ENCODE measurements at places on chromosomes 4 and X.
A peak's percentile ranks its signal among the peaks of the same experiment; 100 is the strongest.

DNA sequence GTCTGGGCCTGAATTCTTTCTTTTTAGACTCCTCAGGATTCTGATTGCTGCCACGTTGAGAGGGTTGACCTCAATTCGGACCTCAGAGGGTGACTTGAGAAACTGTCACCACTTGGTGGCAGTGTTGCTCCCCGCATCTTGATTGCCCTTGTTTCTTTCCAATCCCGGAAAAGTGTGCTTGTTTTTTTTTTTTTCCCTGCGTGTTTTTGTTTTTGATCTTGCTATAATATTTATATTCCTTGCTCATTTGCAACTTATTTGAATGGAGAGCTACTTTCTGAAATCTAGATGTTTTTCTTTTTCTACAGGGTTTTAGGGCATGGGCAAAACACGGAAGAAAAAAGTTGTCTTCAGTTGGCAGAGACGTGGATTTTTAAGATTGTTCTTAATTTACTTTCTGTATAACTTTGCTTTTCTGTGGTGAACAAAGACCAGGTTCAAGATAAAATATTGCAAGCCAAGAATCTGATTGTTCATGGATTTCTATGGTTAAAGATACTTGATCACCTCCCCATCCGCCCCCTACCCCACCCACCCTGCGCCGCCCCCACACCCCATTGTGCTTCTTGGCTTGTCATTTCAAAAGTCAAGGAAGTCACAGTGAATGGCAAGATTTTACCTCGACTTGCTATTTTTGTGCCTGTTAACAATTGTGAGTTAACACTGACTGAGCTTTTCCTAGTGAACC is 102.0 kb downstream of the PTTG2 start:
- DNase-seq, result peak; percentile 46

DNA sequence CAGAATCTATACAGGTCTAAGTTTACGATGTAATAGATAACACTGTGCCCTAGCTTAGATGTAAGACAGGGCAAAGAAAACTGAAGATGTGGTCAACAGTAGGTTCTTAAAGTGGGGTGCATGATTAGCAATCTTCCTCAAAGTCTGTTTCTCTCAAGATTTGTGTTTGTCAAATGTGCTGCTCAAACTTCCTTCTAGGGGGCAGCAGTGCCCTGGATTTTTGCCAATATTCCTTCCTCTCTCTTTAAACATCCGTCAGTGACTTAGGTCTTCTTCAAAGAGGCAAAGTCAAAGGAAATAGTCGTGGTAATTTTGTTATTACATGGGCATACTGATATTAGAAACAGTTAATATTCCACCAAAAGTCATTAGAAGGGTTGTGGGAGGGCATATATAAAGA is 4.2 kb upstream of the PDHA2 start:
- no peak for DNase-seq

DNA sequence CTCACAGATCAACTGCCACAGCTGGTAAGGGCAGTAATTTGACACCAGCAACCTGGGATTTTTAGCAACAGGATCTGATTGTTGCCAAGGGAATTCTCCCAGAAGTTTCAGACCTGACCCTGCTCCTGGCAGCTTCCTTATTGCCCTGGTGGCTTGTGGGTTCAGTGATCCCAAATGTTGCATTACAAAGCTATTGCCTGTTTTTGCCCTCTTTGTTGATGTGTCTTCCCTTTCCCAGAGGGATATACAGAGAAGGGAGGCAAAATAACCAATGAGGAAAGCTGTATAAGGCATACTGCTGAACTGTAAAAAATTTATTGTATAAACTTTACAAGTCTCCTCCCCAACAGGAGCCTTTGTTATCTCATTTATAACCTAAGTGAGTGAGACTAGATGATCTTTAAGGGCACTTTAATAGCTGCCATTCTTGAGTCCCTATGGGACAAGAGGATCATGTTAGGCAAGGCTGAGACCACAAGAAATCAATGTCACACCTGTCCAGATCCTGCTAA is 22.2 kb downstream of the VSIG4 start:
- no peak for DNase-seq

- DNase-seq, result no peak
Observed at GRCh38 chrX:30533835-30534234, 43.7 kb downstream of the TASL start.

DNA sequence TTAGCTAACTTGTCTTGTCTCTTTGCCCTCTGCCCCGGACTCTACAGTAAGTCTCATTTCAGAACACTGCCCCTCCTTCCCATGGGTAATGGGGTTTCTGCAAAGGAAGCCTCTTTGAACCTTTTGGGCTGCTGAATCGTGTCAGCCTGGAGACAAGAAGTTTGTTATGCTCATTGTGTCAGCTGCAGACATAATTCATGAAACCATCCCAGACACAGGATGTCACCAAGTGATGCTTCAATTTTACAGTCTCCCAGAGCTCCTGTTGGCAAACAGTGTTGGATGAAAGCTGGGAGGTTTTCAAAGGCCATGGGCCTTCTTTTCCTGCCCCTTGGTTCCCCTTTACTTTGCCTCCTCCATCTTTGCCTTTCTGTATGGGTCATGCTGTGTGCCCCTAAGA is 223.1 kb upstream of the TAPT1 start:
- no peak for DNase-seq

DNA sequence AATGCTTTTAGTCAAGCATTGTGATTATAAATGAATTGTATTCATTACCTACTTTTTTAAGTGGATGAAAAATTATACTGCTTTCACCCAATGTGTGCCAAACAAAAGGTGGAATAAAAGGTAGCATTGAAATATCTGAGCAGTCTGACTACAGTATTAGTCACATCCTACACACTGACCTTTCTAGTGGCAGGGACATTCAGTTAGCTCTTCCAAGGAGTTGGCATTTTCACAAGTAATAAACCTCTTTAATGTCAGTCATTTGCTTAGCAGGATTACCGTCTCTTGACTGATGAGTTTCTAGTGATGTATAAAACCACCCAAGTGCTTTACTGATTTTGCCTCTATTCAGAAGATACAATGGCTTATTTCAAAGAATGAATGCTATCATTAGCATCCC is 687.9 kb downstream of the ARAP2 start:
- DNase-seq, result no peak

- peak; percentile 7 for DNase-seq
Observed at GRCh38 chrX:66638591-66639500, at the start of gene EDA2R. Gene EDA2R, minus strand, starts transcription at chrX:66639078. Its CDS starts 23,058 bp downstream, at chrX:66616020.

DNA sequence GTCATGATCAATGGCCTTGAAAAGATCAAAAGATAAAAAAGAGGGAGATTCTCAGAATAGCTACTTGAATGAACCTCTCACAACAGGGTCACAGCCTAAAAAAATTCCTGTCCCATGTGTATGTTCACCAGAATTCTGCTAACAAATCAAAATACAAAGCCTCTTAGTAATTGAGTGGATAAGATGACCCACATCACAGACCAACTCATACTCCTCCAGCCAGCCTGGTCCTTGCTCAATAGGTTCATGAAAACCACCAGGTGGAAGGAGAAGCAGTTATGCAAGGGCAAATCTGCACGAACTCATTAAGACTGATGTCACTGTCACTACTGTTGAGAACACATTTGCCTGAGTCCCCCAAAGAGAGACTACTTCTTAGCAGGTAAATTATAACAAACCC is 21.5 kb downstream of the WDFY3 start:
- DNase-seq, result no peak

- DNase-seq, result no peak
Observed at GRCh38 chr4:145839151-145839550, 99.5 kb downstream of the ZNF827 start.

- no peak for DNase-seq
Observed at GRCh38 chrX:108264376-108264775, 172.8 kb downstream of the ATG4A start.

DNA sequence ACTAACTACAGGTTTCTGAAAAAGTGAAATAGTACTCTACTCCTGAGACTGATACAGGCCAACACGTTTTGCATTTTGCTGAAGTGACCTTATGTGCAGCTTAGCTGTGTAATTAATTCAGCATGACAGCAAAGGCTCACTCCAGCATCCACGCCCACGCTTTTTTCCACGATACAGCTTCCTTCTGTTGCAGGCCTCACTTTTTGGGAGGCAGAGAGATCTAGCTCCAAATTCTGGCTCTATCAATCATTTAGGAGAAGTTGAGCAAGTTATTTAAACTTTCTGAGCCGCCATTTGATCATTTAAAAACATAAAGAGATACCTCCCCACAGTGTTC is 160.3 kb downstream of the AFAP1 start:
- no peak for DNase-seq

GRCh38 chr4:78414116-78414515 is 137.5 kb upstream of the ANXA3 start:
- DNase-seq, result no peak

DNA sequence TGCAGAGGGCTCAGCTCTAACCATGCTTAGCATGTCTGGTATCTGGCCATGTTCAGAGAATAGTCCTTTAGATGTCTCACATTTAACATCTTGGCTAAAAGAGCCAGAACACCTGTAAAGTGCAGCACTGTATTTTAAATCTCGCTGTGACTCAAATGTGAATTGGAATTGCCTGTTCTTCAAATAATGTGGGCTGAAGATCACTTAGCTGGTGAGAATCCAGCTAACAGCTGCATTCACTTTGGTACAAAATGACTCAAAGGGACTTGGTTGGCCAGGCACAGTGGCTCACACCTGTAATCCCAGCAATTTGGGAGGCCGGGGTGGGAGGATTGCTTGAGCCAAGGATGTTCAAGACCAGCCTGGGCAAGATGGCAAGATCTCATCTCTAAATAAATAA is 63.5 kb upstream of the PLAC8 start:
- no peak for DNase-seq

DNA sequence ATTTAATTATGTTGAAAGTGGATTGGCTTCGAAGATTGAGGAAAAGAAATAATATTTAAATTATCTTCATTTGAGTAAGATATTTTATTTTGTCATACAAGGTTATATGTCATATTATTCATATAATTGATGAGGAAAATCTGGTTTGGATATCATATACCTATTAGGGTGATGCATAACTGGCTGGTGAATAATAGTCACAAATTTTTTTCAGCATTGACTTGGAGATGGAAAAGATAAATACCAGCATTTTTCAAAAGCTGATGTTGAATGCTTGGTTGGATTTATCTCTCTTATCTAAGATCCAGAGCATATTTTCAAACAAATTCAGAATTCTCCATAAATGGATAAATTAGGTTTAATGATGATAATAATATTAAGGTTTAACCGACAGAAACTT is 93.5 kb upstream of the SLIT2 start:
- DNase-seq, result no peak

GRCh38 chrX:47316276-47317025 is 53.9 kb upstream of the ZNF157 start:
- no peak for DNase-seq

DNA sequence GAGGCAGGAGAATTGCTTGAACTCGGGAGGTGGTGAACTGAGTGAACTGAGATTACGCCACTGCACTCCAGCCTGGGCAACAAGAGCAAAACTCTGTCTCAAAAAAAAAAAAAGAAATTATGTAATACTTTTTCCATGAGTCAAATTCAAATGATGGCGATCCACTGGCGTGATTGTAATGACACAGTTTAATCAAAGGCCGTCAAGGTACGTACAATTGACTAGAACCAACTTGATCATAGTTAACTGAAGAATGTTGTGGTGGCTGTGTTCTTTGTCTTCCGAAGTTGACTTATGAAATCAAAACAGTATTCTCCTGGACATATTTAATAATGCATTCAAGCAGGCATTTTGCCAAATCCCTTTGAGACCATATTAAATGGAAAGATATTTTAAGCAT is 318.6 kb upstream of the FAT1 start:
- DNase-seq, result no peak

DNA sequence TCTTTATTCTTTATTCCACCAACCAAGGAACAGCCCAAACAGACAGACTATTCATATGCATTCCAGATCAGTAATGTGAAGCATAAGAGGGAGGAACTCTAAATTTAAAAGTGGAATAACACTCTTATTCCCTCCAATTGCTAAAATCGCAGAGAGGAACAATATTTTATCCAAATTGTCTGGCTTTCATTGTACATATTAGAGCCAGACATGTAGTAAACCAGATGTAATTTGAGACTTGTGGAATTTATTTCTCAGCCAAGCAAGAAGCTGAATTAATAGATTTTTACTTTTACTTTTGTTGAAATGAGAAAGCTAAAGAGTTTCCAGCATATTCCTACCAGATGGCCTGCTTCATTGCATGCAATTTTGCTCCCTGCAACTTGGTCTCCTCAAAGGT is 674.6 kb upstream of the SLIT2 start:
- no peak for DNase-seq

DNA sequence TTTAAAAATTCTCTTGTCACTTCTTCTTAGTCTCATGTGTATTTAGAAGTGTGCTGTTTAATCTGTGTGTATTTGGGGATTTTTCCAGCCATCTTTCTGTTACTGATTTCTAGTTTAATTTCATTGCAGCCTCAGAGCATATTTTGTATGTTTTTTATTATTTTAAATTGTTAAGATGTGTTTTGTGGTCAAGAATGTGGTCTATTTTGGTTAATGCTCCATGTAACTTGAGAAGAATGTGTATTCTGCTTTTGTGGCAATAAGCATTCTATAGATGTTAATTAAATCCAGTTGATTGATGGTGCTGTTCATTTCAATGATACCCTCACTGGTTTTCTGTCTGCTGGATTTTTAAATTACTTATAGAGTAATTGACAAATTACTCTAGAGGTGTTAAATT is 38.9 kb downstream of the ANXA10 start:
- no peak for DNase-seq

GRCh38 chrX:136162827-136163570 is 15.7 kb downstream of the FHL1 start:
- peak; percentile 13 for DNase-seq

- DNase-seq, result no peak
Observed at GRCh38 chr4:125481334-125482045, 166.7 kb downstream of the FAT4 start.

- DNase-seq, result no peak
Observed at GRCh38 chrX:100870527-100870926, 3.6 kb downstream of the NOX1 start.

All from activated effector memory CD4-positive, alpha-beta T cell treated with Interleukin-2 at 50 U/mL for 16 hours (primary cell).